ENCODE measurements at places on chromosomes 13 and 19. TPM values are rescaled to one million over a fixed set of nuclear protein-coding genes. Genes with fewer than 3 reads are reported as not detected.

The PRX gene
- 4.5 TPM for total RNA-seq

DNA sequence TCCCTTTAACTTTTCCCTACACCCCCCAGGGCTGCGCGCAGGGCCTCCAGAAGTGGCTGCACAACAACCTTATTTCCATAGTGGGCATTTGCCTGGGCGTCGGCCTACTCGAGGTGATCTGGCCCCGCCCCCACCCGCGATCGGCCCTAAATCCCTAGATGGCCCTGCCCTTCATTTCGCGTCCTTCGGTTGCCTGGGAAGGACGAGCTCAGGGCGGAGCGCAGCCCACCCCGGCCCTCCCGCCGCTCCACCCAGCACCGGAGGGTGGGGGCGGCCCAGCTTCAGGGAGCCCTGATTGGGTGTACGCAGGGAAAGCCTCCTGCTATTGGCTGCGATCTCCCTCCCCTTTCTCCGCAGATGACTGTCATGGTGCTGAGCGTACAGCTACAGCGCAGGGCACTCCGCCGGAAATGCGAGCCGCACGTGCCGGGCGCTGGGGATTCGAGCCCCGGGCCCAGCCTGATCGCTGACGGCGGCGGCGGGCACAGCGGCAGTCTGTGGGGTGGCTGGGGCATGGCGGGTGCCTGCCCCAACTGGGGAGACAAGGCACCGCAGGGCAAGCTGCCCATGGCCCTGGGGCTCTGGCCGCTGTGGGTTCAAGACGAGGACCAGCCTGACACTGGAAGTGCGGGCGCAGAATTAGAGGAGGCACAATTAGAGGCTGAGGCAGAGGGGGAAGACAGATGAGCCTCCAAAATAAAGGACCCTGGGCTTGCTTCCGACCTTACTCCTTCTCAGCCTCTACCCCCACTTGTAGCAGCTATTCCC is 4.3 kb downstream of the CD37 start:
- ATAC-seq = peak; percentile 95

- ATAC-seq = no peak
Measured at GRCh38 chr13:44474122-44474910, 100.7 kb downstream of the SERP2 start.

DNA sequence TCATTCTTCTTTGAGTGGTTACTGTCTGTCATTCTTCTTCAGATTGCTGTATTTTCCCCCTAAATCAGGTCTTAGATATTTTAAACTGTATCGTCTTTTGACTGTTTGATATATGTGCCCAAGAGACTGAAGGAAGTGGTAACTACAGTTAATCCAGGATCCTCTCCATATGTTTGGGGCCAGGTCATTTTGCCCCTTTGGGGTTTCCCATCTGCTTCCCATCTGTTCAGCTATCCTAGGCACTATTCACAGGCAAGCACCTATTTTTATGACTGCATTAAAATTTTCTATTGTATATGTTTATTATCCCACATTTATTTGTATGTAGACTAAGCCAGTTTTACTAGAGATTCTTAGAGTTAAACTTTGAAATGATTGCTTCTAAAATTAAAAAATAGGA is 244.2 kb downstream of the PCCA start:
- no peak for ATAC-seq

The ATP8A2 gene
- 0.16 TPM for total RNA-seq
